ENCODE measurements at places on chromosomes 13 and 19.

DNA sequence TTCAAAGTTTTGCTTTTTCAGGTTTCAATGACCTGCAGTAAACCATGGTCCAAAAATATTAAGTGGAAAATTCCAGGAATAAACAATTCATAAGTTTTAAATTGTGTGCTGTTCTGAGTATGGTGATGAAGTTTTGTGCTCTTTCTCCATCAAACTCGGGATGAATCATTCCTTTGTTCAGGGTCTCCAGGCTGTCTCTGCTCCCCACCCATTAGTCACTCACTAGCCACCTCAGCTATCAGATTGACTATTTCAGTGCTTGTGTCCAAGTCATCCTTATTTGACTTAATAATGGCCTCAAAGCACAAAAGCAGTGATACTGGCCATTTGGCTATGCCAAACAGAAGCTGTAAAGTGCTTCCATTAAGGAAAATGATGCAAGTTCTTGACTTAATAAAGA lies 1140.4 kb downstream of the EFNB2 start:
- peak; percentile 8 for DNase-seq

GRCh38 chr19:50046649-50047503 lies 21.1 kb downstream of the ZNF473 start:
- DNase-seq, result peak; percentile 6

DNA sequence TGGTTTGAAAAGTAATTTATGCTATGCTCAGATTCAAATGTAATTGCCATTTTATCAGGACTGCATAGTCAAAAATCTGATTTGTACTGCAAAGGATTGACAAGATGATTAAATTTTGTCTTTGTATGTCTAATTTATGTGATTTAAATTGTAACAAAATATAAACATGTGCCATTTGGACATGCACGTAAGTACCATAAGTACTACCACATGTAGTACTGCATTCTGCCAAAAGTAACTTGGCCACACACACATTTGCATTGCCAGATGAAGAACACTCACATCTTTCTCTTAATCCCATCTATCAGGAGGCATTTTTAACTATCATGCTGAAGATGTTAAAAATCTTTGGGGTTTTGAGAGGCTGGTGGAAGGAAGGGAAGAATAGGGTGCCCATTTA lies 133.3 kb downstream of the KLF12 start:
- peak; percentile 33 for DNase-seq

- DNase-seq, result no peak
Measured at GRCh38 chr13:45468635-45469034, 3.9 kb downstream of the COG3 start.

- no peak for DNase-seq
Measured at GRCh38 chr13:109807345-109807744, 21.0 kb upstream of the IRS2 start.

DNA sequence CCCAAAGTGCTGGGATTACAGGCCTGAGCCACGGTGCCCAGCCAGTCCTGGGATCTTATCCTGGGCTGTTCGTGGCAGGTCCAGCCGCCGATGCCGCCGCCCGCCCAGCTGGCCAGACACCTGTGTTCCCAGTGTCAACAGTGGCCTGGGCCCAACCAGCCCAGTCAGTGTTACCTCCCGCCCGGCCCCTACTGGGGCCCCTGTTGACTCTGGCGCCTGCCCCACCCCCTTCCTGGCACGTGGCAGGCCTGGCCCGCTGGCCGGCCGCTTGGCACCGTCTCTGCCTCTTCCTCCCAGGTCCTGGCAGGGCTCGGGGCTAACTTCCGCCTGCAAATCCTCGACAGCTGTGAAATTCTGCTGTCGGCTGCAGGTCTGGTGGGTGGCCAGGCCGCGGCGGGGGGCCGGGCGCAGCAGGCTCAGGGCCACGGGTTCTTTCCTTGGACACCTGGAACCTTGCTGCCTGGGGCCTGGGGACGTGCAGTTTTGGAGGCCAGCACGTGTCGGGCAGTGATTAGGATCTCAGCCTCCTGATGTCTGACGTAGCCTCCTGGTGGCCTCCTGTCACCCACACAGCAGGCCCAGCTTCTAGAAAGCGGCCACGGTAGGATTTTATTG lies 9.1 kb downstream of the ARID3A start:
- DNase-seq, result peak; percentile 31

- DNase-seq, result no peak
Measured at GRCh38 chr19:13121551-13122274, 3.6 kb downstream of the NACC1 start.

GRCh38 chr13:48678316-48678715 lies 24.6 kb downstream of the CYSLTR2 start:
- no peak for DNase-seq

DNA sequence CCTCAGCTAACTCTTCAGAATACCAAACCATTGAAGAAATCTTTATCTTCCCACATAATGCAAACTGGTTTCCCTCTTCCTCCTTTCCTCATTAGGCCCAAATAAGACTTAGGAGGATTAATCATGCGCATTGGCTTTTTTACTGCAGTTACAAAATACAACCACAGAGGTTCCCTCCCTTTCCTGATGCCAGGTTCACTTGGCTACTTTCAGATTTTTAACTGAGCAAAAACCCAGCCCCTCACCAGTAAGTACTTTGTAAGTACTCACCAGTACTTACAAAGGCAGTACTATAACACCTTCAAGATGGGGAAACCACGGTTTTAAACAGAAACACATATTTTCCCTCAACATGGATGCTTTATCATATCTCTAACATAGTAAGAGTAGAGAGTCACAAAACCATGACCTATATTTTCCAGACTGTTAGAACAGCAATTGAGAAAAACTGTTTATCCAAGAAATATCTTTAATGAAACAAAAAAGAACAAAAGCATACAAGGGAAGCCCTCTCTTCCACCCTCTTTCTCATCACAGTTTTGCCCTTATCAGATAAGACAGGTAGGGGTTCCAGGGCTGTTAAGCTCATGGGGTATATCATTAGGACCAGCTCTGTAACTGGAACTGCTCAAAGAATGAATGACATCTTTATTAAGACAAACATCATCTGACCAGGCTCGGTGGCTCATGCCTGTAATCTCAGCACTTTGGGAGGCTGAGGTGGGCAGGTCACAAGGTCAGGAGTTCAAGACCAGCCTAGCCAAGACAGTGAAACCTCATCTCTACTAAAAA lies 12.7 kb downstream of the FOXO1 start:
- DNase-seq, result peak; percentile 25

GRCh38 chr19:29882719-29883105 lies 59.3 kb upstream of the URI1 start:
- DNase-seq, result no peak

- no peak for DNase-seq
Measured at GRCh38 chr19:14056741-14057356, 5.0 kb downstream of the PALM3 start.

GRCh38 chr19:21604351-21604926 lies 99.0 kb downstream of the ZNF429 start:
- DNase-seq, result no peak

- DNase-seq, result no peak
Measured at GRCh38 chr19:6706633-6706958, 13.9 kb downstream of the C3 start.

GRCh38 chr19:50564229-50565105 lies 3.8 kb downstream of the LRRC4B start:
- DNase-seq, result no peak
